Prostate gland (tissue), 2 donors: ENCODE measurements at places on chromosomes 2 and 18.

DNA sequence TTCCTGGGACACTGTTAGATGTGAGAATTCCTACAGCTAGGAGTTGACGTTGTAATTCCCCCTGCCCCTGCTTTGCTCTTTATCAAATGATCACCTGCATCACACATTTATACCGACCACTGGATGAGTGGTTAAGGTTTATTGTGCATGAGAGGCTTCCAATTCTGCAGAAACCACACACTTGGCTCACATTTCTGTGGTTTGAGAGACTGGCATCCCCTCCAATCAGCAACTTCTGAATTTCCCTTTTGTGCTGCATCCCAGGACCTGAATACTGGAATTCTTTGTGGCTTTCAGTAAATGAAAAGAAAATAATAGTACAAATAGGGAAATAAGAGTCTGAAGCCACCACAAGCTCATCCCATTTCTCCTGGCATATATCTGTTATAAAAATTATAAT, 628.7 kb upstream of the PIK3C3 start:
- DNase-seq, result no peak

GRCh38 chr2:174013315-174013751, 48.2 kb upstream of the SP3 start:
- no peak for DNase-seq

- no peak for DNase-seq
Measured at GRCh38 chr2:145184741-145185651, 665.1 kb upstream of the ZEB2 start.

- DNase-seq, result no peak
Measured at GRCh38 chr2:176521878-176522670, 252.8 kb downstream of the MTX2 start.

DNA sequence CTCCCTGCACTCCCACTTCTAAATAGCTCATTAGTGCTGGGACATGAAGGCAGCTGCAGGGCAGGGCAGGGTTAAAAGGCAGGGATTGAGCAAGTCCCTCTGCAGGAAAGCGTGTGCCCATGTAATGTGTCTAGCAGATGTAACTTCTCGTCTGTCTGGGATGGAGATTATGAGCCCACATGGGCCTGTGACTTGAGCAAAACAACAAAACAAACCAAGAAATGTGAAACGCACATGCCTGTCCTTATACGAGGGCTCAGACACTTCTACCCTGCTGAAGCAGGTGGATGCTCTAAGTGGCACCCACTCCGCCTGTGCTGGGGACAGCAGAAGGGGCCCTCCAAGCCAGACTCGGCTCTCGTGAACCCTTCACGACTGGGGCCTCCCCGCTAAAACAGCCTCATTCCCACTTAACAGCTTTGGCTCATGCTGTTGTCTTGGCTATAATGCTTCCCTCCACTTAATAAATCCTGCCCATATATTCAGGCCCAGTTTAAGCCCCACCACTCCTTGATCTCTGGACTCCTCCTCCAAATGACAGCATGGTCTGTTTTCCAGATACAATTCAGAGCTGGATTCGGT, 40.9 kb downstream of the TMEM247 start:
- no peak for DNase-seq
